ENCODE measurements at places on chromosomes 12 and 14. TPM values are rescaled to one million over a fixed set of nuclear protein-coding genes. Genes with fewer than 3 reads are reported as not detected.

- no peak for DNase-seq
Measured at GRCh38 chr14:68786491-68787091, 6.3 kb downstream of the ZFP36L1 start.

GRCh38 chr14:20848316-20848954, 42.8 kb upstream of the RNASE3 start:
- no peak for DNase-seq

DNA sequence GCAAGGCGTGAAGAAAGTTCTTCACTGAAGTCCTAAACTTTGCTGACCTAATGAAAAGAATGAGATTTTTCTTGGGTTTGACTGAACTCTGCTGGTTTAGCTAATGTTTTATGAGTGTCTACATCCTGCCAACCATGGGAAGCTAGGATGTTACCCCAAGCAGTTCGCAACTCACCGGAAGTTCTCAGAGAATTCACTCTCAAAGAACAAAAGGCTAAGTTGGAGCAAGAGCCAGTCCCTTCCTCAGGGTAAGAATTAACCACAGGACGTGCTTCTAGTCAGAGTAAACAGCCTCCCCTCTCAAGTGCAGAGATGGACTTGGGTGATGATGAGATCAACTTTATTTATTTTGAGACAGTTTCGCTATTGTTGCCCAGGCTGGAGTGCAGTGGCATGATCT, 37.3 kb downstream of the TCHP start:
- no peak for DNase-seq

Gene CATSPERB
- total RNA-seq = 0.05 TPM

Gene NR1H4
- total RNA-seq = not detected

Gene MANSC1
- total RNA-seq = 0.79 TPM

DNA sequence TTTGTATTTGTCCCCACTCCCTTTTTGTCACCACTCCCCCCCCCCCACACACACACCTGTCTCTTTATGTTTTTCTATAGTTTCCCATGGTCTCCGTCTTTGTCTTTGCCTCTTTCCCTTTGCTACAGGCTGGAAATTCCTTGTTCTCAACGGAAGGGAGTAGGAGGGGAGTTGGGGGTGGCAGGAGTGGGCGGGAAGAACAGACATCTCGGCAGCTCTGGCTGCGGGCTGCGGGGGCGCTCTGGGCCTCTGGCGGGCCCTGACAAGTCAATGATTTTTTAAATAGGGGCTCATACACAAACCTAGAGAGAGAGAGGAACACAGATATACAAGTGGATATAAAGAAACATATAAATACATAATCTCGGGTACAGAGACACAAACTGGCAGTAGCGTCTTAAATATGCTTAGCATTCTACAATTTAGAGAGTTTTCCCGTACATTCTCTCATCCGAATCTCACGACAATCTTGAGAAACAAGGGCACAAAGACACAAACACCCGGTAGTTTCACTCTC, 2.4 kb upstream of the NAB2 start:
- peak; percentile 70 for DNase-seq

Gene CELA1
- total RNA-seq = not detected

DNA sequence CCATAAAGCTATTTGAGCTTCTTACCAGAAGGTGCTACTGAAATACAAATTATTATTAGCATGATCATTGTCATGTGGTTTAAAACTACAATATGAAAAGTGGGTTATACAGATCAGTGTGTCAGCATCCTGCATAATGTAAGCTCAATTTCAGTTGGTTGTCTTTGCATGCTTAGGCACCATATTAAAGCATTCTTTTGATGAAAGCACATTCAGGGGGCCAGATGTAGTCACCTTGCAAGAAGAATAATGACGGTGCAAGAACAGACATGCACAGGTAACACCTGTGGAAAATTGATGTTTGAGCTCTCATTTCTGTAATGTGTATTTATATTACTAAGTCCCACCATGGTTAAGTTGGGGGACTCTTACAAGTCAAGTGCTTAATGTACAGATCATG, 123.9 kb downstream of the PAX9 start:
- DNase-seq = no peak

Gene SSPN
- not detected for total RNA-seq

GRCh38 chr12:39412210-39412609, 30.7 kb downstream of the KIF21A start:
- no peak for DNase-seq

DNA sequence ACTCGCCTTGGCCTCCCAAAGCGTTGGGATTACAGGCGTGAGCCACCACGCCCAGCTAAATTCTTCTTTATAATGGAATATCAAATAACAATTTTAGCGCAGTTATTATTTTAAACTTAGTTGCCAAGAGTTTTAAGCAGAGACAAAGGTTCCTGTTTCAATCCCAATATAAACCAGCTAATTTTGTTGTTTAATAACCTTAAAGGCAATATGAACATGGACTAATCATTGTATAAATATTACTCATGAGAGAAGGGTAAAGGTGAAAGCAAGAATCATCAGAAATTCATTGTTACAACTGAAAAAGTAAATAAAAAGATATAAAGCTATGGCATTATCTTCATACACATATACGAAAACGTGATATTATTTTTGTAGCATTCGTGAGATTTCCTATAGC, 8.2 kb downstream of the DTD2 start:
- DNase-seq = no peak

Gene SERPINA6
- not detected for total RNA-seq

- DNase-seq = no peak
Measured at GRCh38 chr12:64122154-64122553, 99.9 kb downstream of the KICS2 start.

GRCh38 chr12:30136696-30137095, 353.0 kb upstream of the TMTC1 start:
- no peak for DNase-seq

DNA sequence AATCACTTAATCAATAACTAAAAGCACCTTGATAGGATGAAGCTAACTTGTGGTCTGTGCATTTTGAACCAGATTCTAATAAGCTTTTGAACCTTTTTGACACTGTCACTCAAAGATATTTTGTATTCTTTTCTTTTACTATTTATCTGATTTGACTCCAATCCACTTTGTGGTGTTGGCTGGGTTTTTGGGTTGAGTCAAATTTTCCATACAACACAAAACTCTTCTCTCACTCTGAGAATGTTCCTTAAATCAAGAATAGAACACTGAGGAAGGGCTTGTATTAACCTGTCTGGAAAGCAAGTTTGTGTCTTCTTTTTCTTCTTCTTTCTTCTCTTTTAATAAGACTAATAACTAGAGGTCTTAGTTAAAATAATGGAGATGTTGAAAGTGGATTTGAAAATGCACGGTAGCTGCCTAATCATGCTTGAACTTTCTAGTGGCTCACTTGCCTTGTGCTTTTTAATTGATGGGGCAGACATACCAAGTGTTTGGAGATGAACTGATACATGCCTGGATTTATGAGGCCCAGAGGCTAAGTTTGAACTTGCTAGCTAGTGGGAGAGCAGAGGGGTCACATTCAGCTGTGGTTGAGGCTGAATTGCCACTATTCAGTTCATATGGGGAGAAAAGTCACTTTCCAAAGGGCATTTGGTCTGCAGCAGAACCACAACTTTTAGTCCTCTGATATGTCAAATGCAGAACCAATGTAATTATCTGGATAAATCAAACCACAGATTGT, 93.5 kb upstream of the PTHLH start:
- no peak for DNase-seq

Gene SINHCAF
- total RNA-seq = 196 TPM

Gene TCL1A
- total RNA-seq = 5.4 TPM

GRCh38 chr14:105398044-105398725, at the start of gene TEX22:
TSS of gene TEX22 (plus strand) at chr14:105398538. CDS start at chr14:105399341, 803 bp downstream.
- DNase-seq = peak; percentile 92

DNA sequence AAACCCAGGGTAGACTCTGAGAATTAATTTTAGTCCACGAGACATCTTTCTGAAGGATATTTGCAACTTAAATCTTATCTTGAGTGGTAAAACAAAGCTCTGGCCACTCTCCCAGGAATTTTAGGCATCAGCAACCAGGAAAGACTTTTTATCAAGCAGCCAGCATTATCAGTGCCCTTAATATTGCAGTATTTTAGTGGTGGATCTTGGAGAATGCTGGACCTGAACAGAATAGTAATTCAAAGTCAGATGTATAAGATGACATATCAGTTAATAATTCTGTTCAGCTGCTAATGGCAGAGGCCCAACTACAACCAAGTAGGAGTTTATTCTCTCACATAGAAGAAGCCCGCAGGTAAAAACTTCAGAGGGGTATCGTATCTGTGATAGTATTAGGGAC, 59.0 kb upstream of the CRY1 start:
- no peak for DNase-seq

Gene P3H3
- 0.98 TPM for total RNA-seq

DNA sequence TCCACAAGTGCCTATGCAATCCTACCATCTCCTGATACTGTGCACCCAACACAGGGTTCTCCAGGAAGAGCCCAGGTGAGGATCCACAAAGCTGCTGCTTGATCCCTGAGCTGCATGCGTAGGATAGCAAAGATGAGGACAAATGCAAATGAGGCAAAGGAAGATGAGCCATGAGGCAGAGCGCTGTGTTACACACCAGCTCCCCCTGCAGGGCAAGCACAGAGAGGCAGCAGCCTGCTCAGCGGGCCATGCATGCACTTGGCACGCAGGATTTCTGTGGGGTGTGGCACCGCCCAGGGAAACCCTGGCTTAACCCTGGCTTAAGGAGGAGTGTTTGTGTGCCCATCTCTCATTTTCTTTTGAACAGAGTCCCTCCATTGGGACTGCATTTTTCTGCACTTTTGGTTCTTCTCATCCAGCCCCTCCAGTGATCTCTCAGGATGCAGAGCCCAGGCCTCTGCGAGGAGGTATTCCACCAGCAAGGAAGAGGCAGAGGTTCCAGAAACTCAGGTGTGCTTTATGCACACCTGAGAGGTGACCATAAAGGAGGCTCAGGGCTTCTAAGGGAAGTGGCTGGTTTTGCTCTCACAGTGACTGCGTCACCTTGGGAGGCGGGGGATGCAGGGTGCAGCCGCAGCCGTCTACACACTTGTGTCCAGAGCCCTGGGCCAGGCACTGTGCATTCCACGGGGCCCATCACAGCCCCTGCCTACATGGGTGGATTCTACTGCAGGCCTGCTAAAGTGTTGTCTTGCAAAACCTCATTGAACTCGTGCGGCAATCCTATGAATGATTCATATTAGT, 973.3 kb upstream of the TMEM132C start:
- peak; percentile 19 for DNase-seq

GRCh38 chr14:20035938-20036337, at the start of gene OR4K13:
TSS of gene OR4K13 (minus strand) at chr14:20036038. CDS start at chr14:20034758, 1,280 bp downstream.
- DNase-seq = no peak

- no peak for DNase-seq
Measured at GRCh38 chr12:14885718-14886221, at the start of gene MGP. TSS of gene MGP (minus strand) at chr12:14885854. CDS start at chr12:14885791, 63 bp downstream.
